ENCODE measurements at places on chromosomes 12 and 14.
A peak's percentile ranks its signal among the peaks of the same experiment; 100 is the strongest.

GRCh38 chr12:124232654-124232987 is 62.3 kb upstream of the RFLNA start:
- DNase-seq: no peak

GRCh38 chr12:16228067-16228466 is 49.4 kb downstream of the SLC15A5 start:
- DNase-seq: no peak

GRCh38 chr12:125006365-125006764 is 12.9 kb downstream of the BRI3BP start:
- DNase-seq: no peak

- DNase-seq: no peak
These were observed 31.3 kb upstream of the ISM2 start for GRCh38 chr14:77529963-77530362.

- DNase-seq: no peak
These were observed 30.3 kb upstream of the KCNC2 start for GRCh38 chr12:75239987-75240386.

- DNase-seq: no peak
These were observed 72.4 kb downstream of the IGF1 start for GRCh38 chr12:102407776-102408486.

- DNase-seq: no peak
These were observed 211.8 kb downstream of the BMP4 start for GRCh38 chr14:53744857-53745256.

- DNase-seq: peak; percentile 76
These were observed 92.5 kb downstream of the VCPKMT start for GRCh38 chr14:50023671-50024490.

DNA sequence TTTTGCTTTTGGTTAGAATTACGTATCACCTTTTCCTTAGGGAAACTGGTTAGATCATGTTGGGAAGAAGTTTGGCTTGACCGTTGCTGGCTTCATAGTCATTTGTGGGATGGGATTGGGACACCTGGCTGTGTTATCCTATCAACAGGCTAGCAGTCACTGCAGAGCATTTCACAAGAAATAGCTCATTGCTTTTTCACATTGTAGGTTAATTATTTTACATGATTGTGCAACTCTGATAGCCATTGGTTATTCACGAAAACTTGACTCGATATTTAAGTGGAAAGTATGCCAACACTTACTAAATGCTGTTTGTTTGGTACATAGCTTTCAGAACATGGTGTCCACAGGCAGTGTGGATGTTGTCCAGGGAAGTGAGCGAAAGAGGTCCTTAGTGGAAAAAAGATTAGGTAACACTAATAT is 89.4 kb downstream of the NKX2-1 start:
- DNase-seq: no peak

GRCh38 chr12:16884819-16885218 is 278.9 kb upstream of the LMO3 start:
- no peak for DNase-seq

DNA sequence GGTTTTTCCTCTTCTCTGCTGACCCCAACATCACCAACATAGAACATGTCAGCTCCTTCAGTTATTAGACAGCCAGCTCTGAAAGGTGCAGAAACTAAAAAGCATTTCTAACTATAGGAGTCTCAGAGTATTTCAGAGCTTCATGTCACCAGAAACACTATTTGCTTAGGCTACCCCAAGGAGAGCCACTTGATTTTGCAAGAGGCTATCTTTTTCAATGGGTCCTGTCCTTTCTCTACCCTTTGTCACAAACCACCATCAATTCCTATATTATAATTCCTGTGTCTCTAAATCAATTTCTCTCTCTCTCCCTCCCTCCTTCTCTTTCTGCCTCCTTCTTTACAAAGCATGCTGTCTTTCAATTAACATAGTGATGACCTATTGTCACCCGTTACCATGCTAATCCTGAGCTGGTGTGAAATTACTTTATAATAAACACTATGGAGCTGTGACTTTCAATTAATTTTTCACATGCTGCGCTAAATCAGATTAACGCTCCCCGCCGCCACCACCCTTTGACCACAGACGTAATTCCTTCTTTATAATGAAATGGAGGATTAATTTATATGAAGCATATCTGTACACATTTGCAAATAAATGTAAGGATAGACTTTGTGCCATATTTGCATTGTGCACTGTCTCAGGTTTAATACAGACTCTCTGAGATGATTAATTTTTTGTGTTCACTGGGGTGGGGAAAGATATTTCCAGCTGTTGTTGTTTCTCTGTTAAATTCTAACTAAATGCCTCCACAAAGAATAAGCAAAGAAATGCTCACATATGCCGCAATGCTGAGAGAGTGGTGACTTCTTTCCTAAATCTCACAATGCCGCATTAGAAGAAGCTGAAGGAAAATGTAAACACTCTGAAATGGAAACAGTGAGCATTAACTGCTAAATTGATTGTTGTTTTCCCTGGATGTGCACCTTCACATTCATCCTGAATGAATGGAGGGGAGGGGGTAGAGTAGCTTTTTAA is 418.6 kb downstream of the PDZRN4 start:
- no peak for DNase-seq

DNA sequence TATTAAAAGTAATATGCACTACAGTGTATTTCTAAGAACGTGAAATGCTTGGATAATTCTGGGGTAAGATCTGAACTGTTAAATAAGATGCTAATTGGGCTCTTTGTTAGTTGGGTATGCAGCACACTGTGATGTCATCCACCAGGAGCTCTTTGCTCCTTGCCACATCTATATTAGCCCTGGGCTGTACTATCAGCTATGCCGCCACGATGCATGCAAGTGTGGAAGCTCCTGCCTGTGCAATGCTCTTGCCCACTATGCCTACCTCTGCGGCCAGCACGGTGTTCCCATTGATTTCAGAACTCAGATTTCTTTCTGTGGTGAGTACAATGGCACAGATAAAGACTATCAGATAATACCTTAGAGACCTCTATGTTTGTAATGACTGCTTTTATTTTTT is 165.6 kb downstream of the OTOGL start:
- no peak for DNase-seq

GRCh38 chr14:23513818-23514643 is 37.5 kb downstream of the ZFHX2 start:
- no peak for DNase-seq

DNA sequence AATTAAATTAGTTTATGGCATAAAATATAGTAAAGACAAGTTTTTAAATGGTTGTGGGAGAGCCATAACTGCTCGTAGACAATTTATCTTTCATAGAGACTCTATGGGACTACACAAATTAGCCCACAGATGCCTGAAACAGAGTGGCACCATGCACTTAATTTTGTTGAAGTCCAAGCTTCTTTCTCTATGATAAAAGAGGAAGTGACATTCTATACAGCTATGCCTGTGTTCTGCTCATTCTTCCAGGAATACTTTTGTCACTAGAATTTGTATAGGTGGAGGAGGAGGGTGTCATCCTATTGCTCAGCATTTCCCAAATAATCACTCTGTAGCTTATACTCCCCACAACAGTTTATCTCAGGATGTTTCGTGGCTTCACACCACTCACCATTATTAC is 43.7 kb upstream of the KICS2 start:
- DNase-seq: no peak

DNA sequence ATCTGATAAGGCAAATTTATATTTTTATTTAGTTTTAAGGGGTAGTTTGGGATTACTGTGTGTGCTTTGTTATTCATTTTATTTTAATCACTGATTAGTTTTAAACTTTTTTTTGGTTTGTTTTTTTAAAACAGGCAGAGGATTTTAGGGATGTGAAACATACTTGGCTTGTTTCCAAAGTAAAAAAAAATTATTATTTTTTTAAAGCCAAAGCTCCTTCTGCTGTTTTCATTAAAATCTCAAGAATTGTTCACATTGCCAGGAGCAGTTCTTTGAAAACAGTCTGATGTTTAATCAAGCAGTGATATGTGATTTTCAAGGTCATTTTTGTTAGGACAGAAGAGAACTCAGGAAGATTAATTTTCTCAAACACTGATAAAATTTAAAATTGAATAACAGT is 11.2 kb downstream of the TTC8 start:
- DNase-seq: no peak

DNA sequence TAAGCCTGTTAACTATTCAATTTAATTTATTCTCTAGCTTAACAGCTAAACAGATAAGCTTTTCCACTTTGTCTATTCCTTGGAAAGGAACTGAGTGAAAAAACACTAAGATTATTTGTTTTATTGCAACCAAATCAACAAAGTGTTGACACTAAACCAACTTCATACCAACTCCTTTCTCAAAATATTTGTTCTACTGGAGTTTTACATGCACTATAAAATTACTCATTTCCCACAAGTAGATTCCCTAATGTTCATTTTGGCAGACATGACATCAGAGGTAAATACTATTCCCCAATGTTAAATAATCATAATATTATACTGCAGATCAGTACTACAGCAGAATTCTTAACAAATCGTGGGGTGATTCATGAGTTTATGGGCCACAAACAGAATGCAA is 231.4 kb downstream of the TTC6 start:
- DNase-seq: no peak

DNA sequence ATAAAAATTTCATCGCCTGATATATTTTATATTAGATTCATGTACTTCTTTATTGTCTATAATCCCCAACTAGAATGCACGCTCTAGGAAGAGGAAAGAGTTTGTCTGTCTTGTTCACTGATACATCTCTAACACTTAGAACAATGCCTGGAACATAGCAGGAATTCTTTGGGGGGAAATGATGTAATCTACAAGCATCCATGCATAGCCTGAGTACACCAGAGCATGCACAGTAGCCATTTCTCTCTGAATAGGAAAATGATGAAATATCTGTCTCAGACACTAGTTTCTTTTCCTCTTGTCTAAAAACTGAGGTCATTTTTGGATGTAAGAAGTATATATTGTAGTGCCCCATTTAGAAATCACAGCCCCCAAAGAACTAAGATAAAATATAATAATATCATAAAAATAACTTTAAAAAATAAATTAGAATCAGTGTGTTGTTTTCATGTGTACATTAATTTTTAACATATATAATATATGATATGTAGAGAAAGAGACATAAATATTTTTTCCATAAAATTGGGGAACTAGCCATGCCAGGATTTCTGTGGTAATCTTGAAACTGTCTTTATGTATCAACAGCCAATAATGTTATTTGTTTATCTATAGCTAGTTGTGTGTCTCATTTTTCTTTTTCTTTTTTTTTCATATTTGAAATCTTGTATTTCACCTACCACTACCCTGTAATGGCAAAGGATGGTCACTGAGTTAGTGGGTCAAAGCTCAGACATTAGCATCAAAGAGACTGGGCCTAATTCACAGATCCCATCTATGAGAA is 155.6 kb upstream of the TMCC3 start:
- no peak for DNase-seq

- no peak for DNase-seq
These were observed 28.9 kb downstream of the SLC15A4 start for GRCh38 chr12:128794661-128795529.

GRCh38 chr14:34460841-34461240 is 1.2 kb downstream of the SPTSSA start:
- no peak for DNase-seq

GRCh38 chr12:130965668-130966067 is 12.0 kb downstream of the ADGRD1 start:
- no peak for DNase-seq

DNA sequence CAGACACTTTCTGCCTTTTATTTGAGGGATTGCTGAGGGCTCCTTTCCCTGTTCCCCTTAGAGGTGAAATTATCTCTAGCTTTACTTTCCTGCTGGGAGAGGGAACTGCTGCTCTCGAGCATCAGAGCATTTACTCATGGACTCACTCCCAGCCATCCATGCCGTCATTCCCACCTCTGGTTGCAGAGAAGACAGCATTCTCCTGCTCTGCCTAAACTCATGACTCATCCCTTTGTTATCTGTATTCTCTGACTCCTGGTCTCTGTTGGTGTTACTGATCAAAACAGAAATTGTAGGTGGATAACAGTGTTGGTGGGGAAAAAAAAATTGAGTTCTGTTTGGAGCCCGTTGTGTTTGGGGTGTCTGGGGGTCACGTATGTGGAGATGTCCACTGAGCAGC is 159.3 kb downstream of the TTC8 start:
- DNase-seq: peak; percentile 86

DNA sequence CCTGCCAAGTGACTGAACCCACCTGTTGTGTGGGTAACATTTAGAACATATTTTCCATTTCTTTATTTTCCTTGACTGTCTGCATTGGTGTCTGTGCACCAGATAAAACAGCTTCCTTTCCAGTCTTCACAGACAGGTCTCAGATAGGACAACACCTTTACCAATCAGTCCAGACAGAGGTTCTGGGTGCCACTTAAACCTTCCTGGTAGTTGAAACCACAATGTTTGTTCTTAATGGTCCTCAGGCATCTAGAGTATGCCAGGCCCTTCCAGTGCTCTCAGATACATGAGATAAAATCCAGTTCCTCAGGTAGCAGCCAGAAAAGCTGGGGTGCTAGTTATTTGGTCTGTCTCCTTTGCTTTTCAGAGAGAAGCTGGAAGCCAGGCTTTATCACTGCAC is 7.0 kb upstream of the CLEC2D start:
- DNase-seq: no peak

All from urothelium cell line (cell line).